H1 (cell line): ENCODE measurements at places on chromosomes 5 and 9.

- no peak for DNase-seq
- H3K4me1 ChIP-seq = peaks cover 8% of the 10 kb centered on the region
- no peaks in the 10 kb centered on the region for H3K27me3 ChIP-seq
Measured at GRCh38 chr5:124742983-124743601, 3.3 kb downstream of the ZNF608 start.

GRCh38 chr9:109904666-109905065 lies 124.7 kb downstream of the PALM2AKAP2 start:
- H3K27me3 ChIP-seq = no peaks in the 10 kb centered on the region
- H3K27ac ChIP-seq = no peak overlapping the region
- no peaks in the 10 kb centered on the region; the same call in 1 of the 2 replicates for H3K4me1 ChIP-seq

DNA sequence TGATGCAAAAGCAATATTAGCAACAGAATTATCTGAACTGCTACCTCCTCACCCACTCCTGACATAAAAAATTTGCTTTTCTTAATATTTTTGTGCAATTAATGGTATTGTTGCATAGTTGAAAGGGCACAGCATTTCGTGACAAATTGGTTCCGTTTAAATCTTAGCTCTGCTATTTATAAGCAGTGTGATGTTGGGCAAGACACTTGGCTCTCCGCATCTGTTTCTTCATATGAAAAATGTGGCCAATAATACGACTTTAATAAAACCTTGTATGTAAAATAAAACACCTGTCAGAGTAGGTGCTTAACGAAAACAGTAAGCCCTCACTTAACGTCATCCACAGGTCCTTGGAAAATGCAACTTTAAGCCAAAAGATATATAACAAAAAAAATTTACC lies 4.2 kb downstream of the TMEM167A start:
- no peak overlapping the region for H3K27ac ChIP-seq
- H3K27me3 ChIP-seq = no peaks in the 10 kb centered on the region
- no peaks in the 10 kb centered on the region for H3K4me1 ChIP-seq
- no peak for DNase-seq
- H3K36me3 ChIP-seq = no peaks in the 10 kb centered on the region

GRCh38 chr9:7212101-7212500 lies 454.3 kb downstream of the KDM4C start:
- H3K4me1 ChIP-seq = peaks cover 10% of the 10 kb centered on the region; the same call in 1 of the 2 replicates
- DNase-seq = no peak
- no peaks in the 10 kb centered on the region for H3K36me3 ChIP-seq
- H3K4me3 ChIP-seq = no peak overlapping the region

DNA sequence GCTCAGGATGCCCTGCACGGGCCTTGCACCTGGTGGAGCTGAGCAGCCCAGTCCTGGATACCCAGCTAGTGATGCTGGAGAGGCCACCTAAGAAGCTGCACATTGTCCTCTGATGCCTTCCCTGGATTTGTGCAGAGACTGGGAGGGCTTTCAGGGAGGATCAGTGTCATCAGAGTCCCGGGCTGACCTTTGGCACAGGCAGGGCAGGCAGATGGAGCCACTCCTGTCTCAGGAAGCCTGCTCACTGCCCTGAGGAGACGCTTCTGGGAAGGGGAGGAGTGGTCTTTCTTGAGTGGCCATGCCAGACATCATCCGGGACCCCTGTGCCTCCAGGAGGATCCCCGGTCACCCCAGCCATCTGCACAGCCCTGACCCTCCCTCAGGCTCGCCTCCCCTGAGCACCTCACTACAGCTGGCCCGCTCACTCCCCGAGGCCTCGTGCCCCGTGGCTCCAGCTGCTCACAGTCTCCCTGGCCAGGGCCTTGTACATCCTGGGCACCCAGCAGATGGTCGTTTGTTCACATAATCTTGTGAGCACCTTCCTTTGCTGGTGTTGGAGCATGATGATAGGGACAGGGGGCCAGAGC lies 47.2 kb upstream of the FCN2 start:
- no peaks in the 10 kb centered on the region for H3K4me1 ChIP-seq
- DNase-seq = no peak
- no peaks in the 10 kb centered on the region for H3K27me3 ChIP-seq
- H3K4me3 ChIP-seq = no peak overlapping the region

DNA sequence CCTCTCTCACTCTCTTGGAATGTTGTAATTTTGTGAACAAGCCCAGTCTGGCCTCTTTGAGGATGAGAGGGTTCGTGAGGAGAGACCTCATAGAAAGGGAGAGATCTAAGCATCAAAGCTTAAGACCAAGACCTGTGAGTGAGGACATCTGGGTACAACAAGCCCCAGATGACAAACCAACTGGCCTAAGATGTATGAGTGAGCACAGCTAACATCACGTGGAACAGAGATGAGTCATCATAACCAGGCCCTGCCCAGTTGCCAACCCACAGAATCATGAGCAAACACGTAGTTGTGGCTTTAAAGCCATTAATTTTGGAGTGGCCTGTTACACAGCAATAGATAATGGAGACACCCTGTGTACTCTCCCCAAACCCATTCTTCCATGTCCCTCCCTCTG lies 439.1 kb upstream of the KIF2A start:
- no peak overlapping the region for H3K4me3 ChIP-seq
- no peaks in the 10 kb centered on the region for H3K36me3 ChIP-seq
- DNase-seq = no peak
- no peaks in the 10 kb centered on the region for H3K27me3 ChIP-seq

DNA sequence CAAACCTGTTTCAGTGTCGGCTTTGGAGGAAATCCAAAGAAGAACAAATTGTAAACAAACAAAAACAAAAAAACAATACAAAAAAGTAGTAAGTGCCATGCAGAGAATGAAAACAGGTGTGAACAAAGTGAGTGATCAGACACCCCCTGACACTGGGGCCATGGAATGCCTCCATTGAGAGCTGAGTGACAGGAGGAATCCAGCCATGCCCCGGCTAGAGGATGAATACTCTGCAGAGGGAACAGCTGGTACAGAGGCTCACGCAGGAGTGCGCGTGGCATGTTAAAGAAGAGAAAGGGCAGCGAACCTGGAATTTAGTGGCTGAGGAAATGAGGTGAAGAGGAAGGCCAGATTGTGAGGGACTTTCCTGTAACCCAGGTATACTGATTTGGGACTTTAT lies 15.5 kb upstream of the CCNJL start:
- H3K4me1 ChIP-seq = no peaks in the 10 kb centered on the region
- no peak overlapping the region for H3K4me3 ChIP-seq
- no peaks in the 10 kb centered on the region for H3K27me3 ChIP-seq
- no peaks in the 10 kb centered on the region for H3K36me3 ChIP-seq
- H3K27ac ChIP-seq = no peak overlapping the region
